Mononuclear cell (primary cell): ENCODE measurements at places on chromosomes 2 and 18. TPM values are rescaled to one million over a fixed set of nuclear protein-coding genes. Genes with fewer than 3 reads are reported as not detected.

Gene GLB1L
- 3.4 TPM for total RNA-seq

Gene SIX2
- total RNA-seq: 0.10 TPM

Gene LCT
- total RNA-seq: 0.10 TPM

Gene FIGN
- total RNA-seq: not detected

Gene DNAH7
- total RNA-seq: 0.10 TPM

Gene PCARE
- under 0.01 TPM for total RNA-seq

Gene TMEM17
- 0.21 TPM for total RNA-seq

Gene SLC40A1
- 65.5 TPM for total RNA-seq

Gene HS1BP3
- 10.2 TPM for total RNA-seq

Gene TSHZ1
- total RNA-seq: 13.1 TPM

Gene RBM45
- total RNA-seq: 10.0 TPM

Gene TDRD15
- total RNA-seq: 0.10 TPM

Gene CCDC74A
- 0.84 TPM for total RNA-seq

Gene STON1
- total RNA-seq: 1.9 TPM

Gene SLC9A4
- under 0.01 TPM for total RNA-seq

Gene SERPINB4
- not detected for total RNA-seq

Gene MATN3
- total RNA-seq: not detected

Gene MOB1A
- total RNA-seq: 286 TPM
